ENCODE measurements at places on chromosomes 1 and 21.

DNA sequence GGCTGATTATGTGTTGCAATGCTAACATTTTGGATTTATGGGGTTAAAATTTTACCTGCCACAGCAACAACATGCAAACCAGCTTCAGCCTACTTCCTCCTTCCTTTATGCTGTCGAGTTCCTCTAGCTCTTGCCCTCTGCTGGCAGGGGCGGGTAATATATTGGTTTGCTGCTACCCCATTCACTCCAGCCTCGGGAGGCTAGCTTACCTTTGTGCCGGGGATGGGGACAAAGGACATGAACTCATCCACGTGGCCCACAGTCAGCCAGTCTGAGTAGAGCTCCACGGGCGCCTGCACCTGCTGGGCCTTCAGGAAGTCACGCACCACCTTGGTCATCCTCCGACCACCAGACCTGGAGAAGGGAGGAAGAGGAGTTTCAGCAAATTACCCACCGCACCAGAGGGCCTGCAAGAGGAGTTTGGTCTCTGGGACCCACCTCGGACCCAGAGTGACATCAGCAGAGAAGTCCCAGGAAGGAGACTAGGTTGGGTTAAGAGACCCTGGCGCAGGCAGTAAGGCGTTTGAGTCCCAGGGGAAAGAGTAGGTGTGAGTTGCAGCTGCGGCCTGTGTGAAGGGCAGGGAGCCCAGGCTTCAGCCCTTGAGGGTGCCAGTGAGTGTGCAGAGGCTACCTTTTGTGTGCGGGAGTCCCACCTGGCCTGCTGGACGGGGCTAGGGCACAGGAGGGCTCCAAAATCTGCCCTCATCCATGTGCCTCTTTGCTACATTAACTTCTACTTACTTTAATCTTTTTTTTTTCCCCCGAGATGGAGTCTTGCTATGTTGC, 21.8 kb upstream of the SDHB start:
- DNase-seq, result no peak

DNA sequence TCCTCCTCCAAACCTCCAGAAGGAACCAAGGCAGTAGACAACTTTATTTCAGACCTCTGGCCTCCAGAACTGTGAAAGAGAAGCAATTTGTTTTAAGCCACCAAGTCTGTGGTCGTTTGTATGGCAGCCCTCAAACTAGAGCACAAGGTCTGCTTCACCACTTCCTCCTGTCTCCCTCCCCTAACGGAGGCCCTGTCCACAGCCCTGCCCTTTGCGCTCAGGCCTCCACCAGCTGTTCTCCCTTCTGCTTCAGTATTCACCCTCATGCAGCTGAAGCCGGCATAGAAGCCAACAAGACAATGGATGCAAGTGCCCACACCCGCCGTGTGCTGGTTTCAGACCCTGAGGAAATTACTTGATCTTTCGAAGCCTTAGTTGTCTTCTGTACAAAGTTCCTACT, 364.1 kb downstream of the HHAT start:
- no peak for DNase-seq

DNA sequence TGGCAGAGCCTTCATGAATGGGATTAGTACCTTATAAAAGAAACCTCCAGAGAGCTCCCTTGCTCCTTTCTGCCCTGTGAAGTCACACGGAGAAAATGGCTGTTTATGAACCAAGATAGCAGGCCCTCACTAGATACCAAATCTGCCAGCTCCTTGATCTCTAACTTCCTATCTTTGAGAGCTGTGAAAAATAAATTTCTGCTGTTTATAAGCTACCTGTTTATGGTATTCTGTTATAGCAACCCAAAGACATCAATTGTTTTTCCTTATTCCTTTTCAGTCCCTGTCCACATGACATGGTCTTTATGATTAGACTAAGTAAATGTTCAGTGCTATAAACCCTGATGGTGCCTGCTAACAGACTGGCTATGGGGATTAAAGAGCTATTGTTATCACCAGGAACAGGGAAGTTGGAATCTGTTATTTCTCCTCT, 9.7 kb upstream of the STIL start:
- no peak for DNase-seq

- no peak for DNase-seq
Observed at GRCh38 chr21:39161064-39161463, 22.2 kb downstream of the PSMG1 start.

GRCh38 chr1:236508593-236509027, 15.2 kb upstream of the LGALS8 start:
- no peak for DNase-seq

Data from transverse colon (tissue), 4 donors.